ENCODE measurements at places on chromosomes 2 and 18. TPM values are rescaled to one million over a fixed set of nuclear protein-coding genes. Genes with fewer than 3 reads are reported as not detected.

GRCh38 chr2:196088203-196088602, 19.6 kb upstream of the DNAH7 start:
- H3K27ac ChIP-seq, result no peak overlapping the region
- no peaks in the 10 kb centered on the region for H3K4me1 ChIP-seq
- no peaks in the 10 kb centered on the region for H3K27me3 ChIP-seq
- no peaks in the 10 kb centered on the region for H3K36me3 ChIP-seq
- H3K4me3 ChIP-seq, result no peak overlapping the region

- DNase-seq, result no peak
- H3K27me3 ChIP-seq, result no peaks in the 10 kb centered on the region
- H3K4me1 ChIP-seq, result no peaks in the 10 kb centered on the region
- H3K4me3 ChIP-seq, result no peak overlapping the region
Measured at GRCh38 chr18:78948707-78949106, 30.9 kb upstream of the SALL3 start.

DNA sequence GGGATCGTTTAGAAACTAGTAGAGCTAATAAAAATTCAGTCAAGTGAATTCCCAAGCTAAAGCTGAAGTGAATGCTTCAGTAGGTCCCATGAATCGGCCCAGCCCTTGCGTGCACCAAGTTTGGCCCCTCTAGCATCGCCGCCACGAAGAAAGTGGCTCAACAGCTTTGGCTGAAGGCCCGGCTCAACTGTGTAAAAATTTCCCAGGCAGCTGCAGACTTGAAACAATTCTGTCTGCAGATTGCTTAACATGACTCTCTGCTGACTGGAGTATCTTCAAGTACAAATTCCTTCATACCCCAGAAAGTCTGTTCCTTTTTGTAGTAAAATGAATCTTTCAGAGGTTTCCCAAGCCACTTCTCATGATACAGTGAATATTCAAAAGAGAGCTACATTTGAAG, 32.7 kb downstream of the ALMS1 start:
- no peak for DNase-seq
- no peak overlapping the region for H3K4me3 ChIP-seq

Gene ANKRD29
- 8.5 TPM for polyA plus RNA-seq

Gene VSNL1
- polyA plus RNA-seq, result 18.4 TPM

All from keratinocyte (primary cell).